Stimulated activated CD8-positive, alpha-beta memory T cell treated with anti-CD3 and anti-CD28 coated beads, Interleukin-7, amount 100 ng/mL, for 1 hour (primary cell): ENCODE measurements at places on chromosomes 11 and 22.

DNA sequence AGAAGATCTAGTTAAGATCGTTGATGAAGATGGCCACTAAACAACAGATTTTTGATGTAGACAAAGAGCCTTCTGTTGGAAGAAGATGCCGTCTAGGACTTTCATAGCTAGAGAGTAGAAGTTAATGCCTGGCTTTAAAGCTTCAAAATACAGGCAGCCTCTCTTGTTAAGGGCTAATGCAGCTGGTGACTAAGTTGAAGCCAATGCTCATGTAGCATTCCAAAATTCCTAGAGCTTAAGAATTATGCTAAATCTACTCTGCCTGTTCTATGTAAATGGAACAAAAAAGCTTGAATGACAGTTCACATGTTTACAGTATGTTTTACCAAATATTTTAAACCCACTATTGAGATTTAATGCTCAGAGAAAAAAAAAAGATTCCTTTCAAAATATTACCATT lies 492.6 kb downstream of the CNTN5 start:
- no peak for DNase-seq

GRCh38 chr11:122690384-122690783 lies 34.9 kb downstream of the UBASH3B start:
- DNase-seq, result no peak

- DNase-seq, result peak; percentile 69
Observed at GRCh38 chr11:66267379-66268243, 828 bp upstream of the RAB1B start.

DNA sequence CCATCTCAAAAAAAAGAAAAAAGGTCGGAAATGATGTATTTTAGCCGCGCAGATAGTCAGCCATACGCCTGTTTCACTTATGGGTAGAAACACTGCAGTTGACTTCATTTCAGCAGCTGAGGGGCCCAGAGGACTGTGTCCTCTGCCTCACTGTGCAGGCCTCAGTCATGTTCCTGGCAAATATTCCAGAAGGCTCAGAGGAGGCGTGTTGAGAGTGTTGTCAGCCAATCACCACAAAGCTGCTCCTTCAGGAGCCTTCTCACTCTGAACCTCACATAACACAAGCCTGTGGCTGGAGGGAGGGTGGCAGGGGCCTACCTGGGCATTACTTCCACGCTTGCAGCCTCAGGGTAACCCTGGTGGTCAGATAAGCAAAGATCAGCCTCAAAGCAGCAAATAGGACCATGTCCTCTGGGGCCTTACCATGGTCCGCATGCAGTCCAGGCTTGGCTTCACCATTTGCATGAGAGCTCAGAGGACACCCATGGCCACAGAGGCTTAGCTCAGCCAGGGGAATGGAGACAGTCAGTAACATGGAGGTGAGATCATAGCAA lies 17.3 kb upstream of the TREH start:
- no peak for DNase-seq

DNA sequence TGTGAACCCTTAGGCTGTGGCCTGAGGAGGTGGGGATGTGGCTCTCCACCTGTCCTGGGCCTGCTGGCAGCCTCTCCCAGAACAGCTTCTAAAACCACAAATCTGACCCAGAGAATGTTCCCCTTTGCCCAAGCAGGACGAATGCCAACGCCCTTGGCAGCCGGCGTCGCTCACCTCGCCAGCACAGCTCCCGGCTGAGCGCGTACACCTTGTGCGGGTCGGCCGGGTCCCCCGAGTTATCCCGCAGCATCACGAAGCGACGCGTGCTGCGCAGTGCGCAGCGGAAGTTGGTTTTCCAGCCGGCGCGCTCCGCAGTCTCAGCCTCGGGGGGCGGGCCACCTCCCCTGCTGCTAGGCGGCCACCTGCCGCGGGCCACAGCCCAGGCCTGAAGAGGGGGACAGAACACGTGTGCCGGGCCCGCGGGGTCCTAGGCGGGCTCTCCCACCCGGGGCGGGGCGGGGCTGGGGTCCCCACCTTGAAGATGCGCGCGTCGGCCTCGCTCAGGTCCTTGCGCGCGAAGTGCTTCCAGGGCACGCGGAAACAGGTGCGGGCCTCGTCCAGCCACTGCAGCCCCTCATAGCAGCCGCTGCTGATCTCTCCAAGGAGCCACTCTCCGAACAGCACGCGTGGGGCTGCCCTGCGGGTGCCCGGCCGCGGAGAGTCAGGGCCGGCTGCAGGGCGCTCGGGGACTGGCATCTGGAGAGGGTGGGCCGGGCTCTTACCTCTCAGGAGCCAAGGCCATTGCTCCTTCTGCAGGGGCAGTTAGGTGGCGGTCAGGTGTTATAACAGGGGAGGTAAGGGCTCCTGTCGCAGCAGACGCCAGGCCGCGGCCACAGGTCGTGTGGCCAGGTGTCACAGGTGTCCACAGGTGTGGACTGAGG lies 887 bp downstream of the IRF7 start:
- DNase-seq, result no peak

DNA sequence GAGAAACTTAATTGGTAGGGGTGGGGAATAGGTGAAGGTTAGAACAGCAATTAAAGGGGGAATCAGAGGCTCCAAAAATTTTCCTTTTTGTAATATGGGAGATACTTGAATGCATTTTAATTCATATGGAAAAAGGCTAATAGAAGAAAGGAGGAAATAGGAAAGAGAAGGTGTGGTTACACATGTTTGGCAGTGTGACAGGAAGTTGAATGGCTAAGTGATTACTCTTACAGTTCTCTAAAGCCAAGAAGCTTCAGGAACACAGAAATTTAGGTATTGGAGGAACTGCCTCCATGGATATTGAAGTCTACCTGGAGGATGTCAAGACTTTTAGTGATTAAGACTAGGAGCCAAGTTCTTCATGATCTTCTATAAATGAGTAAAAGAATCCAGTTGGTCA lies 6.3 kb downstream of the NXPE2 start:
- no peak for DNase-seq

- no peak for DNase-seq
Observed at GRCh38 chr22:47259990-47260389, 497.5 kb downstream of the TBC1D22A start.

DNA sequence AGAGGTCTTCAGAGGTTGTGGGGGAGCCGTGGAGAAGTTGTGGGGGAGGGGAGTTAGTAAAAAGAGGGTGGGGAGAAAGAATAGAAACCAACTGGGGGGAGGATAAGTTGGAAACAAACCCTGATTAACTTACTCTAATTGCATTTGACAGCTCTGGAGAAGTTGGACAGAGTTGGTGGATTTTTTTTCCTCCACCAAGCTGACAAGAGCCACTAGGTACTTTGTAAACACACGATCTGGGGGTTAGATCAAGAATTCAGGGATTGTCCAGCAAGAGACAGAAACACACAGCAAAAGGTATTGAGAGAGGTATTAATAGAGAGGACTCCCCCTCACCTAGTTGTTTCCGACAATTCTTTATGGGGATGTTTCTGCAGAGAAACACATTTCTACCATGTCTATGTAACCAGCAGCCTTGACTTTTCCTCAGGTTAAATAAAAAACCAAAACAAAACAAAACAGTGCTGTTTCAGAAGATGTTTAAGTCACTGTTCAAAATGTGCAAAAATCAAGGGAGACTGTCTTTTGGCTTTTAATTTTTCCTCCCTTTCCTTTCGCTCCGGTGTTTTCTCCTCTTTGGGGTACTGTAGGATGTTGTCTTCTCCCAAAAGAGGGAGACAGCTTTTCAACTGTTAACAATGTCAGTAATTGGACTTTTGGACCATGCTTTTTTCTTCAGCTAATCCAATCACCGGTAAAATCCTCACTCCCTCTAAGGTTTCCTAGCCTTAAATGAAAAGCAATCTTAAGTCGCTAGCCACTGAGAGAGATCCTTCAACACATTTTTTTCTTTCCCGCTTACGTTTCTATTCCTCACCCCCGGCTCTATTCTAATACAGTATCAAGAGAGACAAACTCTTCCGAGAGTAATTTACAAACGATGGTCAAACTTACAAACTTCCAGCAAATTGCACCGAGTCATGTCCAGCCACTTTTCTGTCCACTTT lies 708 bp downstream of the MAML2 start:
- no peak for DNase-seq

DNA sequence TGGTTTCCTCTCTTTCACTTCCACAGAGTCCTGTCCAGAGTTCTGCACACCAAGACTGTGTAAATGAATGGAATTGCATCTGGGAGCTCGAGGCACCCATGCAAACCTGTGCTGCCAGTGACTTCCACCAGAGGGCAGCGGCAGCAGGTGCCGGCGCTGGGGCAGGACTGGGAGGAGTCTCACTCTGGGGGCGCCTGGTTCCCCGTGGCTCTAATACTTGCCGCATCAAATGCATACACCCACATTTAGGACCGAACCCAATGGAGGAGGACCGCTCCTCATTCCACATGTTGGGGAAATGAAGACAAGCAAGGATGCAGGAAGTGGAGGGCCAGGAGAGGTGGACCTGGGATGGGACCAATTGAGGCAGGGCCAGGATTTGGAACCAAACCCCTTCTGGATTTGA lies 1.1 kb upstream of the CD6 start:
- DNase-seq, result peak; percentile 65

- DNase-seq, result no peak
Observed at GRCh38 chr11:122883646-122883979, 1.1 kb downstream of the JHY start.

- no peak for DNase-seq
Observed at GRCh38 chr11:109123816-109124787, 297.9 kb upstream of the C11orf87 start.

GRCh38 chr22:43945632-43946383 lies 9.4 kb upstream of the SAMM50 start:
- DNase-seq, result peak; percentile 48

- no peak for DNase-seq
Observed at GRCh38 chr22:49160261-49161001, 667.2 kb downstream of the BRD1 start.

DNA sequence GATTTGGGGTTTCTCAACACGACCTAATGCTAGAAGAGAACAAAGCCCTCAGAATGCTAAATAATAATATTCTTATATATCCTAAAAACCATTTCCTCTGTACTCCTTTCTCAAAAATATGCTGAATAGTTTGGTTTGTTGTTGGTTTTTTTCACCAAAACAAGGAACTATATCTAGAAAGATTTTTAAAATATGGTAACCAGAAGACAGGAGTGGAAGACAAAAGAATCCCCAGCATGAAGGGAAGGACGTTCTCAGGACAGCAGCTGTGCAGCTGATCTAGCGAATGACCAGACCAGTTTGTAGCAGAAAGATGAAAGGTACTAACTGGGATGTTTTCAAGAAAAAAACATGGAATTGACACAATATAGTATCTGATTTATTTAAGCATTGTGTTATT lies 19.3 kb downstream of the FEZ1 start:
- DNase-seq, result no peak

DNA sequence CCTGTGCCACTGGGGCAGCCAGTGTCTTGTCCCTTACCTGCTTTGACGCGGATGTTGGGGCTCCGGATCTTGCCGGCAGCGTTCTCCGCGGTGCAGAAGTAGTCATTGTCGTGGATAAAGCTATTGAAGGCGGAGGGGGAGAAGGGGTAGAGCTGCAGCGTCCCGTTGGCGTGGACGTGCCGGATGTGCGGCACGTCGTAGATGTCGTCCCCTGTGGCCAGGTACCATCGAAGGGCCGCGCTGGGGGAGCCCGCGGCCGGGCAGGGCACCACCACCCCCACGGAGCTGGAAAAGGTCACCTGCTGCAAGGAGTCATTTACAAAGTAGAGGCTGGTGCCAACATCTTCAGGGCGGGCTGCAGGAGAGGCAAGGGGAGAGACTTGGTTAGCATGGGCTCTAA lies 16.6 kb downstream of the DSCAML1 start:
- no peak for DNase-seq

DNA sequence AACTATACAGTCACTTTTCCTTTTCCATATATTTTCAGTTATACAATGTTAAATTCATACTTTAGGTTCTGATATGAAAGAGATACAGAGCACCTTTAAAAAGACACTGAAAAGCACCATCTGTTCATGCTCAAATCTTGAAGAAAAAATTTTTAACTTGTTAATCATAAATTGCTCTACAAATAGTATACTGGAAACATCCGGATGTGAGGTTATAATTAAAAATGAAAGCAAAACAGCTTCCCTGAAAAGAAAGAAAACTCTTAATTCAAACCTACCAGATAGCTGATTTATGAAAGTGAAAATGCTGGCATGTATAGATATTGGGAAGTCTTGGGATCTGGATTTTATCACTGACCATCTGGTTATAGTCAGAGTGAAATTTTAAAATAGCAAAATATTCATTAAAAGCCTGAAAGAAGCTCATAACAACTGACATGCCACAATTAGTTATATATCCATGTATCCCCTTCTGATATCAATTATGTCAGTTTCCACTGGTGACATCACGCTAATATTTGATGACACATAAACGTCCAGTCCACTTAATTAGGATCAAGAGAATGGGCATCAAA lies 740.0 kb downstream of the DLG2 start:
- DNase-seq, result no peak

- no peak for DNase-seq
Observed at GRCh38 chr11:64081745-64082442, 46.2 kb downstream of the FLRT1 start.

DNA sequence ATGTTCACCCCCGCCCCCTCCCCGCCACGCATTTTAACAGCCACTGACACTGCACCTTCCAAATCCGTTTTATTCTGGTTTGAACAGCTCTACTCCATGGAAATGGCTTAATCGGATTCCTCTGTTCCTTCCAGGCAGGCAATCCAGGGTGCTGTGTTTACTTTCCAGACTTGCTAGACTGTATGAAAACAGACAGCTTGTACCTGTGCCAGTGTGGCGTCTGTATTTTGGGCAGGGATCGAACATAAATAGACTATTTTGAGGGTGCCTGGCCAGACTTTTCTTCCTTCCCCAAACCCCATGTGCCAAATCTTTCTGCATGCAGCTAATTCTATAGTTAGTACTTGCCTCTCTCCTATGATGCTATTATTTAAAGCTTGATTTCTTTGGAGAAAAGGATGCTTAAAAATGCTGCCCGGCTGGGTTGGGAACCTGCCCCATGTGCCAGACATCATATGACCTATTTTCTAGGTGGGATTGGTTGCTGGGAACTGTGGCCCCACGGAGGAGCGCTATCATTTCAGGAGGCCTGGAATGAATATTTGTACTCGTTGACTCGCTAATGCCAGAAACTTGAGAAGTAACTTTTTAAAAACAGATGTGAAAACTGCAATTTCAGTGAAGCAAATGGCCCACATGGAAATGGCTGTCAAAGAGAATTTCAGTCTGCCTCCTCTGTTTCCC lies 814.8 kb downstream of the BRD1 start:
- DNase-seq, result no peak

DNA sequence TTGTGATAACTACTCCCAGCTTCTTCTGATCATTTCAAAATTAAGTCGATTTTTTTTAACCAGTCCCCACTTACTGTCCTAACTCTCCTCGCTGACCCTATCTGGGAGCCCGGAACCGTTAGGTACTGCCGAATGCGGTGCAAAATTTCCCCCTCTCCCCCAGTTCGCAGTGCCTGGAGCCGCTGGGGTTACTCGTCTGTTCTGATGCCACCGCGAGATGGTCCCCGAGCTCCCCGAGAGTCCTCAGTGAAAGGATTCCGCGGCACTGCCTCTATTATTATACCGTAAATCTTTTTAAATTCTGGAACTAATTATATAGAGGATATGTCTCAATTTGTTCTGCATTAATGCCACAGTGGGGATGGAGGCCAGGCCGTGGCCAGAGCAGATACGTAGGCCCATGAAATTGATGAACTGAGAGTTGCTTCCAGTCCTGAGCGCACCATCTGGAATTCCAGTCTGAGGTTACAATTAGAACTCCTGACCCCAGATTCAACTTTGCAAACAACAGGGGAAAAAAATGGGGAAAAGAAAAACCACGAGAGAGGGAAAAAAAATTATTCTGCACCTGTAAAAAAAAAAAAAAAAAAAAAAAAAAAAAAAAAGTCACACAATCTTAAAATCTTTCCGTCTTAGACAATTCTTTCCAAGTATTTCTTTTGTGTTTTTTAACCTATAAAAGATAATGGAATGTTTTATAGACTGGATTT lies 4.3 kb upstream of the WT1 start:
- no peak for DNase-seq
